Stimulated activated CD8-positive, alpha-beta memory T cell treated with anti-CD3 and anti-CD28 coated beads, Interleukin-4, amount 100 ng/mL, for 4 hours (primary cell): ENCODE measurements at places on chromosomes 3 and 15.

- DNase-seq = no peak
Measured at GRCh38 chr3:150168698-150169097, 198.0 kb upstream of the PFN2 start.

GRCh38 chr3:190716211-190716610, 146.3 kb downstream of the GMNC start:
- DNase-seq = no peak

DNA sequence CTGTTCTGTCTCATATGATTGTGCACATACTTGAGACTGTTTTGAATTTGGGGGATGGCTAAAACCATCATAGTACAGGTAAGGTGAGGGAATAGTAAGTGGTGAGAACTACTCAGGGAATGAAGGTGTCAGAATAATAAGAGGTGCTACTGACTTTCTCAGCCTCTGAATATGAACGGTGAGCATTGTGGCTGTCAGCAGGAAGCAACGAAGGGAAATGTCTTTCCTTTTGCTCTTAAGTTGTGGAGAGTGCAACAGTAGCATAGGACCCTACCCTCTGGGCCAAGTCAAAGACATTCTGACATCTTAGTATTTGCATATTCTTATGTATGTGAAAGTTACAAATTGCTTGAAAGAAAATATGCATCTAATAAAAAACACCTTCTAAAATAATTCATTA, 5.1 kb downstream of the CCR5 start:
- DNase-seq = no peak

- no peak for DNase-seq
Measured at GRCh38 chr3:82137050-82137449, 375.6 kb upstream of the GBE1 start.

- DNase-seq = no peak
Measured at GRCh38 chr3:8656240-8656639, 11.6 kb upstream of the SSUH2 start.

- DNase-seq = no peak
Measured at GRCh38 chr3:119301662-119302061, 7.5 kb downstream of the ARHGAP31 start.

DNA sequence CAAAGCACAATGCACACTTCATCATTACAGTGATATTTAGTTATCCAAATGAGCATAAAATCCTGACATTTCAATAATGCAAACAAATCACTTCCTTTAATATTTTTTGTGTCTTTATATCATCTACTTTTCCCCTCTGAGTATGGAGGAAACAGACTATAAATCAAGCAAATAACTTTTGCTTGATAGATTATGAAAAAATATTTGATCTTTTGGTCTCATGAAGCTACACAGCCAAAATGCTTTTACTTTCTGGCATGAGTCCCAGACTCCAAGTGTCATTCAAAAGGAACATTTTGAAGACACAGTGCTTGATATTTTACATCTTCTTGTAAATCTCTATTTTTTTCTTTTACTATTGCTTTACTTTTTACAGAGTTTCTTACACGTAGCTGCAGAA, 215.3 kb upstream of the ROBO1 start:
- no peak for DNase-seq

- no peak for DNase-seq
Measured at GRCh38 chr3:71586810-71587242, 3.3 kb upstream of the FOXP1 start.

DNA sequence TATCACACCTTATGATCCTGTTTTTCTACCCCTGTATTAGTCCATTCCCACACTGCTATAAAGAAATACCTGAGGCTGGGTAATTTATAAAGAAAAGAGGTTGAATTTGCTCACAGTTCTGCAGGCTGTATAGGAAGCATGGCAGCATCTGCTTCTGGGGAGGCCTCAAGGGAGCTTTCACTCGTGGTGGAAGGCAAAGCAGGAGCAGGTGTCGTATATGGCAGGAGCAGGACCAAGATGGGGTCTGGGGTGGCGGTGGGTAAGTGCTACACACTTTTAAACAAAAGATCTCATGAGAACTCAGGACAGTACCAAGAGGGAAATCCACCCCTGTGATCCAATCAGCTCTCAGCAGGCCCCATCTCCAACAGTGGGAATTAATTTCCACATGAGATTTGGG, 15.4 kb upstream of the SCAP start:
- DNase-seq = no peak

- DNase-seq = no peak
Measured at GRCh38 chr3:33385423-33385822, 54.8 kb downstream of the UBP1 start.
